Psoas muscle (tissue), 8 donors: ENCODE measurements at places on chromosomes 3 and 15. TPM values are rescaled to one million over a fixed set of nuclear protein-coding genes. Genes with fewer than 3 reads are reported as not detected.

Gene SLC24A5
- total RNA-seq, result not detected

Gene USP4
- total RNA-seq, result 29.1 TPM

Gene CFAP20DC
- not detected for total RNA-seq

Gene IDH3A
- total RNA-seq, result 209 TPM

Gene TKT
- 16.8 TPM for total RNA-seq

DNA sequence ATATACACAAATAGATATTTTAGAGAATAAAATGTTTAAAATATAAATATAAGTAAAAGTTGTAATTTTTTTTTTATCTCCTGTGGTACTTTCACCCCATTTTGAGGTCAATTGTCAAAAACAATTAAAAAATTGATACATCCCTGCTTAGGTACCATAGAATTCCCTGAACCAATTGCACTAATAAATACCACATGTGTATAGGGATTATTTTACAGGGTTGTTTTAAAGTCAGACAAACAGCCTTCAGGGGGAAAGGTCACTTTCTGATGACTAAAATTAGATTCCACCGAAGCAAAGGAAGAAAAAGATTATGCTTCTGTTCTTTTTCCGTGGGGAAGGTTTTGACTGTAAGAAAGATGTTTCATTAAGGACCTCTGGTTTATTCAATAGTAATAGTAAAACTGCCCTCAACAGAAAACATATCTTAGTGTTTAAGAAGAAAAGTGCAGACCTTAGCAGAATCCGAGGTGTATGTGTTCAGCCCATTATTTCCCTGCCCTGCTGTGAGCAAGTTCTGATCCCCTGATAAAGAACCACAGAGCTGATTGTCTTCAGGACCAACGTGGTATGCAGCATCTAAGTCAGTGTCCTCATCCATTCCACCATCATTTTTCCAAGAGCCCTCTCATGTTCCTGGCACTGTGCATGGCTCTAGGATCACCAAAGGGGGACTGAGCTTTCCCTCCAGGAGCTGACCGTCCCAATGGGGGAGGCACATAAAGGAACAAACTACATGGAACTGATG is 132.9 kb upstream of the IL12A start:
- H3K4me1 ChIP-seq, result peaks cover 65% of the 10 kb centered on the region
- H3K27me3 ChIP-seq, result no peaks in the 10 kb centered on the region
- H3K27ac ChIP-seq, result peak overlapping the region; percentile 95
- peak overlapping the region; percentile 73 for H3K4me3 ChIP-seq
- DNase-seq, result no peak

DNA sequence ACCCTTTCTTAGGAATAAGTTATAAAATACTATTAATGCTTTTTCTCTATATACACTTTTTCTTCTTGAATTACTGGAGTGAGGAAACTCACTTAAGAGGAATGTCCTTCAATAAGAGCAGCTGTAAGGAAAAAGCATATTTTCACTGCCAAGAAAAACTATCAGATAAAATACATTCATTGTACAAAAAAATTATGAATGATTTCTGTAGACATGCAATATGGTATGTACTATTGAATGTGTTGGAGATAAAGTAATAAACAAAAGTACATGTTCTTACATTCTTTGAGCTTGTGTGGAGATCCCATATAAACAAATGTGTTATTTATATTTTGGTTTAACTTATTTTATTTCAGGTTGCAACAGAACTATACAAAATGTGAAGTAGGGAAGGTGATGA is 241.0 kb upstream of the ZNF717 start:
- no peak overlapping the region for H3K27ac ChIP-seq
- H3K36me3 ChIP-seq, result no peaks in the 10 kb centered on the region
- no peak for DNase-seq
- no peaks in the 10 kb centered on the region for H3K4me1 ChIP-seq
- no peaks in the 10 kb centered on the region for H3K27me3 ChIP-seq
- H3K4me3 ChIP-seq, result no peak overlapping the region

DNA sequence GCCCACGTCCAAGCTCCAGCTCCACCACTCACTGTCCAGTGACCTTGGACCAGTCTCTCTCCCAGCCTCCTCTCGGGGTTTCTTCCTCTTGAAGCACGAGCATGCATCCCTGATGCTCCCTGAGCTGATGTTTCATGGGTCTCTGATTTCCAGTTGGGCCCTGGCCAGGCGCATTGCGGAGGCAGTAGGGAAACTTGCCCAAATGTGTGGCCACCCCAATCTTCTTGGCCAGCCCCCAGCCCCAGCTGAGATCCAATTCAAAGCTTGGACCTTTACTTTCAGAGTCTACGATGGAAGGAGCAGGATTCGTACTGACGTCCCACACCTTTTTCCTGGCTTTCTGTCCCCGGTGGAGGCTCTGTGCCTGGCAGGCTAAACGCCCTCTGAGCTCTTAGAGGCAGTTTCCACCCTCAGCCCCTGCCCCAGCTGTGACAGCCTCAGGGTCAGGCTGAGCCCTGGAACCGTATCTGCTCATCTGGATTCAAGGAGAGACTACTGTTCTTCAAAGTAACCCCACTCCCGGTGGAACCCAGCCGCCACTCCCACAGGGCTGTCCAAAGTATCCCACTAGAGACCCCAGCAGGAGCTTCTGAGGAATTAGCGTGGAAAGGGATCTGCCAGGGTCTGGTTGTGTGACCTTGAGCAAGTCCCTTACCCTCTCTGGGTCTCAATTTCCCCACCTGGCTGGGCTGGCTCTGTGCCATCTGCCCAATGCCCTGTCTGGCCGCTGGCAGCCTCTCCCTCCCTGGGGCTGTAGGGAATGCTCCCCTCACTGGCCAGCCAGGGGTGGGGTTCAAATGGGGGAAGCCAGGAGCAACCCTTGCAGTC is 37.4 kb downstream of the CPN2 start:
- no peak overlapping the region for H3K4me3 ChIP-seq
- no peak overlapping the region for H3K27ac ChIP-seq
- H3K4me1 ChIP-seq, result peaks cover 7% of the 10 kb centered on the region
- DNase-seq, result peak; percentile 89

- no peak overlapping the region for H3K4me3 ChIP-seq
- H3K27ac ChIP-seq, result no peak overlapping the region
- no peaks in the 10 kb centered on the region for H3K36me3 ChIP-seq
- no peaks in the 10 kb centered on the region for H3K27me3 ChIP-seq
- peaks cover 5% of the 10 kb centered on the region for H3K4me1 ChIP-seq
Measured at GRCh38 chr15:58495891-58496408, 64.2 kb downstream of the LIPC start.

DNA sequence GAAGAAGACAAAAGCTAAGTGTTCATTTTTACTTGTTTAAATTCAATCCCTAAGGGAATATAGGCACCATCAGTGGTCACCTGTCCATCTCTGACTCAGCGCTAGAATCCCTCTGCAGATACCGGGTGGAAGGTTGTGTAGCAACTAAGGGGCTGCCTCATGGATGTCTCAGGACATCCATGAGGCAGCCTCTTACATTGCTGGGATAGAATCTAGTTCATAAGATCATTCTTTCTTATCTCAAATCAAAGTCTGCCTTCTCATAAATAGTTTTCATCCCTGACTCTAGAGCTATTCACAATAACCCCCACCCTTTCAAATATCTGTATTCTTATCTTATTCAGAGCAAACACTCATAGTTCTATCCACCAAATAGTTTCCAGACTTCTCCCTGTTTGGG is 38.1 kb downstream of the HSPBAP1 start:
- no peak overlapping the region for H3K4me3 ChIP-seq
- no peaks in the 10 kb centered on the region for H3K27me3 ChIP-seq
- peaks cover 84% of the 10 kb centered on the region for H3K36me3 ChIP-seq
- H3K4me1 ChIP-seq, result peaks cover 11% of the 10 kb centered on the region

- H3K4me1 ChIP-seq, result no peaks in the 10 kb centered on the region
- no peak overlapping the region for H3K27ac ChIP-seq
- no peak overlapping the region for H3K4me3 ChIP-seq
- no peaks in the 10 kb centered on the region for H3K36me3 ChIP-seq
- DNase-seq, result no peak
Measured at GRCh38 chr3:149670742-149671492, 13.1 kb upstream of the WWTR1 start.

DNA sequence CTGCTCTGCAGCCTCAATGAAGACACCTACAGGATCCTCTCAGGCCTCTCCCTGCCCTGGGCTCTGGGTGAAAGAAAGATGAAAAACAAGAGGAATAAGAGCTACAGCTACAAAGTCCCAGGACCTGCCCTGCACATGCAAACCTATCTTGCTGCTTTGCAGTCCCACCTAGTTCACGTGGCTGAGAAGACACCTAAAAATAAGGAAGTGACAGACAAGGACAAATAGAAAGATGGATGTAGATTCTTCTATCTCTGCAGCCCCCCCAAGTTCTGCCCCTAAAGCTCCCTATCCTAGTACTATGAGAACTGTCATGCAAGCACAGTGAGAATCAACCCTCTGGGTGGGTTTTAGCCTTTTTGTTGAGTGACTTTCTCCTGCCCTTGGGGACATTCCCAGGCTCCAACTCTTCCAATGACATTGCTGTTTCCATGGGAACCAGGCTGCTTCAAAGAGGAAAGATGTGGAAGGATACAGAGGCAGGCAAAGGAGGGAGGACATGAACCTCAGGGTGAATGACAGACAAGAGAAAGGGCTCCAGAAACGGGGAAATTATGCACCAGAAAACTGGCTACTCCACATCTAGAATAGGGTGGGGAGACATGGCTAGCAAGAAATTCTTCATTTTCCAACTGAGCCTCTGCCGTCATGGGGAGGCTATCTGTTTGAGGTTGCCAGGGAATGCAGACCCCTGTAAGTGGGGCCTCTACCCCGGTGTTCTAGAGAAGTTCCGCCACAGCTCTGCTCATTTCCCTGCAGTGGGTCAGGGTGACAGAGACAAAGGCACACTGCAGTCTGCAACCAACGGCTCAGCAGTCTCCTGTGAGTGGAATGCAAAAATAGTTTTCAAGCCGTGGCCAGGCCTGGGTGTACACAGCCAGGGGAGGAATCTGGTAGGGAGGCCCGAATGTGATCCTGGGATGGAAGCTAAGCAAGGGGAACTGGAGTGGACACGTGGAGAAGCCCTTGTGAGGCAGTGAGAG is 5.2 kb downstream of the CSPG5 start:
- H3K27ac ChIP-seq, result no peak overlapping the region
- H3K4me3 ChIP-seq, result no peak overlapping the region
- no peak for DNase-seq
- peaks cover 4% of the 10 kb centered on the region for H3K4me1 ChIP-seq

DNA sequence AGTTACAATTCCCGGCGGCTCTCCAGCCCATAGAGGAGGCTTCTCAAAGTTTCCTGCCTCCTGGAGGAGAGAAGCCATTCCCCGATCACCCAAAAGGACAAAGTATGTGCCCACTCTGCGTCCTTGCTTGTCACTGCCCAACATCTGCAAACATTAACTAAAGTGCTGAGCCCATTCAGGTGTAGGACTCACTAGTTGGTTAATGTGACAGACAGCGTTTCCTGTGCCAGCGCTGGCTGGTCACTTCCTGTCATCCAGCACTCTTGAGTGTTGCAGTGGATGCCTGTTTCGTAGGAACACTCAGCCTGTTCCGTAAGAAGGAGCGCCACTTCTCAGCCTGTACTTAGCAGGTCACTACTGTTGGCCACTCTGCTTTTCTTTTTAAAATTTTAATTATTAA is 100.3 kb downstream of the APBA2 start:
- no peak overlapping the region for H3K27ac ChIP-seq
- DNase-seq, result no peak
- H3K36me3 ChIP-seq, result no peaks in the 10 kb centered on the region
- H3K4me3 ChIP-seq, result no peak overlapping the region
- H3K4me1 ChIP-seq, result no peaks in the 10 kb centered on the region

- no peaks in the 10 kb centered on the region for H3K36me3 ChIP-seq
- no peaks in the 10 kb centered on the region for H3K27me3 ChIP-seq
- DNase-seq, result no peak
- H3K4me3 ChIP-seq, result no peak overlapping the region
- no peak overlapping the region for H3K27ac ChIP-seq
Measured at GRCh38 chr3:72756900-72757299, 91.3 kb downstream of the SHQ1 start.

DNA sequence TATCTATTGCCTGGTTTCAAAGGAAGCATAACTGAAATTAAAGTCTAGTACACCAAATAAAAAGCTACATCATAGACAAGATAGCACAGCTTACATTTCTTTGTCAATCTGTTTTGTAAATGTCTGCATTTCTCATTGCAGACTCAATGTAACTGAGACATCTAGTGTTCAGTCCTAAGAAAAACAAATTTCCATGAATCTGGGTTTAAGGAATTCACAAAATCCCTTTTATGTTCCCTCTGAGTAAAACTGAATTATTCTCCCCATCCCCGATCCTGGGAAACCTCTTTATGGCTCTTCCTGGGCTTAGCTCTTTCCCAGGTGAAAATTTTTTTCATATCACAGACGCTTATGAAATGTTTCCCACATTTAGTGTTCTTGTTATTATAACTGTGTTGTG is 21.6 kb upstream of the RASA2 start:
- no peak overlapping the region for H3K4me3 ChIP-seq
- no peaks in the 10 kb centered on the region for H3K27me3 ChIP-seq
- H3K4me1 ChIP-seq, result no peaks in the 10 kb centered on the region
- no peaks in the 10 kb centered on the region for H3K36me3 ChIP-seq
- DNase-seq, result no peak

DNA sequence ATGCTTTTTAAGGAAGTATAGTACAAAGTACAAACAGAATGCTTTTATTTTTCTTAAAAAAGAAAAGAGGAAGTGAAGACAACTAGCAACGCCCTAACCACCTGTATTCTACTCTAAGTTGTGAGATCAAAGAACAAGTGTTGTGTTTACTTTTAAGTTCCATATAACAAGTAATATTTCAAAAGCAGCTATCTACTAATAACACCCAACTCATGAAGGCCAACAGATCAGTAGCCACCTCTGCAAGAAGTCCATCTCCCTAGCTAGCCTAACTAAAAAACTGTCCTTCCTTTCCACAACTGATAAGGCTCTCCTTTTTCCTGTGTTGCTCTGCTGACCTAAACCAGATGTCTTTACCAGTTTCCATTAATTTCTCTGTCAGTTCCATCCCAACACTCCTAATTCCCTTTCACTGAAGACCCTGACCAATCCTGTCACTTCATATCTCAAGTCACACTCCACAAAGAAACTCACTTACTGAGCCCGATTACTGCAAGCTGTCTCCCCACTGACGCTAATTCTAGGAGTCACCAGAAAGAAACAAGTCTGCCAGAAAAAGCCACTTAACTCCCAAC is 26.9 kb downstream of the PHC3 start:
- peaks cover 13% of the 10 kb centered on the region for H3K4me1 ChIP-seq
- H3K36me3 ChIP-seq, result no peaks in the 10 kb centered on the region
- no peaks in the 10 kb centered on the region for H3K27me3 ChIP-seq
- no peak overlapping the region for H3K4me3 ChIP-seq
- no peak overlapping the region for H3K27ac ChIP-seq

- no peak overlapping the region for H3K27ac ChIP-seq
- no peak for DNase-seq
- H3K36me3 ChIP-seq, result no peaks in the 10 kb centered on the region
- H3K4me1 ChIP-seq, result peaks cover 12% of the 10 kb centered on the region
Measured at GRCh38 chr3:155323063-155323666, 29.7 kb upstream of the STRIT1 start.
